A549 treated with Mapracorat at 1 μM for 4 hours (cell line): ENCODE measurements at places on chromosomes 1 and 21. TPM values are rescaled to one million over a fixed set of nuclear protein-coding genes. Genes with fewer than 3 reads are reported as not detected.

The SH3GLB1 gene
- total RNA-seq = 33.4 to 39.2 TPM (median 36.5 TPM) in 5 replicates

The ZMYND12 gene
- 0.37 to 1.00 TPM (median 0.50 TPM) in 5 replicates for total RNA-seq

The NCF2 gene
- 1.1 to 2.3 TPM (median 1.9 TPM) in 5 replicates for total RNA-seq

The OR2L3 gene
- not detected in 5 replicates for total RNA-seq

The SH2D1B gene
- total RNA-seq = 0.13 to 0.27 TPM (median 0.15 TPM) in 4 of 5 replicates, not detected in the other

The C1orf226 gene
- 0.77 to 1.2 TPM (median 0.93 TPM) in 5 replicates for total RNA-seq

The OR2T29 gene
- not detected in 5 replicates for total RNA-seq

The IARS2 gene
- 88.1 to 109 TPM (median 106 TPM) in 5 replicates for total RNA-seq

The PTAFR gene
- total RNA-seq = 0.09 to 0.24 TPM (median 0.18 TPM) in 5 replicates

The LCE3D gene
- total RNA-seq = 1.7 to 2.7 TPM (median 2.3 TPM) in 5 replicates

The KLHDC8A gene
- 0.60 to 0.89 TPM (median 0.66 TPM) in 5 replicates for total RNA-seq

The MSH4 gene
- total RNA-seq = not detected in 5 replicates

The RNU11 gene
- total RNA-seq = not detected in 5 replicates

The ADAMTSL4 gene
- total RNA-seq = 4.3 to 8.1 TPM (median 6.8 TPM) in 5 replicates

The KPRP gene
- total RNA-seq = not detected in 5 replicates

The RPL5 gene
- 1,114 to 1,258 TPM (median 1,145 TPM) in 5 replicates for total RNA-seq

The LRRC71 gene
- total RNA-seq = 0.14 to 0.33 TPM (median 0.18 TPM) in 4 of 5 replicates, not detected in the other

The MRPL37 gene
- total RNA-seq = 84.1 to 97.0 TPM (median 96.1 TPM) in 5 replicates

The SERINC2 gene
- 18.4 to 34.0 TPM (median 27.5 TPM) in 5 replicates for total RNA-seq

The MFSD2A gene
- total RNA-seq = 6.1 to 7.6 TPM (median 6.9 TPM) in 5 replicates

The COL6A1 gene
- total RNA-seq = 15.8 to 22.9 TPM (median 20.3 TPM) in 5 replicates

The KISS1 gene
- total RNA-seq = 0.21 to 1.1 TPM (median 0.64 TPM) in 4 of 5 replicates, not detected in the other

The CAMK2N1 gene
- 49.0 to 60.6 TPM (median 55.9 TPM) in 5 replicates for total RNA-seq

The TRIM67 gene
- total RNA-seq = 0.12 to 0.19 TPM (median 0.14 TPM) in 5 replicates

The DNM3 gene
- total RNA-seq = 0.48 to 0.97 TPM (median 0.60 TPM) in 5 replicates

The SH2D2A gene
- total RNA-seq = 2.4 to 4.2 TPM (median 3.4 TPM) in 5 replicates
